Activated CD4-positive, alpha-beta T cell treated with anti-CD3 and anti-CD28 coated beads for 36 hours (primary cell): ENCODE measurements at places on chromosomes 11 and 22. TPM values are rescaled to one million over a fixed set of nuclear protein-coding genes. Genes with fewer than 3 reads are reported as not detected.

CDC42EP1 gene
- 0.87 TPM for total RNA-seq

LMO1 gene
- total RNA-seq, result not detected

CDON gene
- 3.2 TPM for total RNA-seq

UPK3A gene
- not detected for total RNA-seq

CBLIF gene
- total RNA-seq, result not detected

NAGA gene
- 19.7 TPM for total RNA-seq

KCNE3 gene
- total RNA-seq, result not detected

MMP8 gene
- total RNA-seq, result not detected

IGF2 gene
- 9.2 TPM for total RNA-seq

MIAT gene
- 19.7 TPM for total RNA-seq

DNA sequence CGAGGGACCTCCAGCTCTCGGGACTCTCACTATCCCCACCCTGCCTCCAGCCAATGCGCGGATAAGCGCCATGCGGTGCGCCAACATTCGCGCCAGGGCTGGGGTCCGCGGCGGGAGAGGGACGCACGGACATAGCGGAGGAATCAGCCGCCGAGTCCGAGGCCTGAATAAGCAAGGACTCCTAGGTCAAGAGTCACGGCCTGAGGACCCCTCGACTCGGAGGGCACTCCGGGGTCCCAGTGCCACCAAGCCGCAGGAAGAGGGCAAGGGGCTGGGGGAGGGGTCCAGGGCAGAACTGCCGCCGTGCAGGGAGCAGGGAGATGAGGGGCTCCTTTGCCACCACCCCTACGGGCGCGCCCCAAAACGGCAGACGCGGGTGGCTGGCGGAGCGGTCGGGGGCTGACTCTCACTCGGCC, 552 bp downstream of the DSCAML1 start:
- no peak for DNase-seq

GRCh38 chr22:31272522-31273446, 19.5 kb downstream of the PIK3IP1 start:
- peak; percentile 70 for DNase-seq

DNA sequence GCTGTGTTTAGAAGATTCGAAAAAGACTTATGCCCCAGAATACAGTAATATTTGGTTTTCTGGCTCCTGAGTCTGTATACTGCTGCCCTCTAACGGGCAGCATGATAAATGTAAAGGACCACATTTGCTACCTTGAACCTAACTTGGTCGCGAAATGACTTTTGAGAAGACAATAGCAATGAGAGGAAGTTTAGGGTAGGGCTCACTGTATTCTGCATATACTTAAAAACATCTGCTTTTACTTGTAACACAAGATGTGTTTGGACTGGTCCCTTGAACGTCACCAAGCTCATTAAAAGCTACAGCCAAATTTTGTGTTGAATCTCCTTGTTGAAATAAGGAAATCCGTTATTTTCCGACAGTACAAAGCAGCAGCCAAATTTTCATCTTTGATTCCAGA, 309.1 kb downstream of the SWAP70 start:
- DNase-seq, result peak; percentile 37

GRCh38 chr11:2991452-2992233, 486 bp downstream of the NAP1L4 start:
- DNase-seq, result no peak

GRCh38 chr22:39185601-39186012, 33.1 kb upstream of the CBX7 start:
- DNase-seq, result no peak

DNA sequence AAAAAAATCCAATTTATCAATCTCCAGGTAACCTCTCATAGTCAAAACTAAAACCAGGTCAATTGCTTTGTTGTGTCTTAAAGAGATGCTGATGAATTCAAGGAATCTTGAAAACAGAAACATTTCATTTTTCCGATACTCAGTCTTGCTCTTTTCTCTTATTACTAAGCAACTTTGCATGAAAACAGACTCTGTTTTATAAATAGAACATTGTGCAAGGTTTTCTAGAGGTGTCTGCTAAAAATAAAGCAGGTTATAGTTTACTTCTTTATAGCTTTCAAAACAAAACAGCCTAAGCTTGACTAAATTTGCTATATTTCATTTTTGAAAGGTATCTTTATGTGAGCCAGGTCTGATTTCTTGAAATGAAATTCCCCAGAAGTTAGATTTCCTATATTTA, 109.3 kb downstream of the ARL14EP start:
- DNase-seq, result no peak

- DNase-seq, result no peak
Measured at GRCh38 chr11:63854696-63855095, 15.8 kb downstream of the MARK2 start.

GRCh38 chr11:95230810-95231126, 234 bp downstream of the SESN3 start:
- no peak for DNase-seq

- no peak for DNase-seq
Measured at GRCh38 chr22:35656284-35656752, 8.1 kb downstream of the APOL6 start.

- peak; percentile 37 for DNase-seq
Measured at GRCh38 chr22:38454353-38455075, 485 bp downstream of the KCNJ4 start.

GRCh38 chr11:121588747-121589146, 136.0 kb upstream of the SORL1-AS1 start:
- no peak for DNase-seq

DNA sequence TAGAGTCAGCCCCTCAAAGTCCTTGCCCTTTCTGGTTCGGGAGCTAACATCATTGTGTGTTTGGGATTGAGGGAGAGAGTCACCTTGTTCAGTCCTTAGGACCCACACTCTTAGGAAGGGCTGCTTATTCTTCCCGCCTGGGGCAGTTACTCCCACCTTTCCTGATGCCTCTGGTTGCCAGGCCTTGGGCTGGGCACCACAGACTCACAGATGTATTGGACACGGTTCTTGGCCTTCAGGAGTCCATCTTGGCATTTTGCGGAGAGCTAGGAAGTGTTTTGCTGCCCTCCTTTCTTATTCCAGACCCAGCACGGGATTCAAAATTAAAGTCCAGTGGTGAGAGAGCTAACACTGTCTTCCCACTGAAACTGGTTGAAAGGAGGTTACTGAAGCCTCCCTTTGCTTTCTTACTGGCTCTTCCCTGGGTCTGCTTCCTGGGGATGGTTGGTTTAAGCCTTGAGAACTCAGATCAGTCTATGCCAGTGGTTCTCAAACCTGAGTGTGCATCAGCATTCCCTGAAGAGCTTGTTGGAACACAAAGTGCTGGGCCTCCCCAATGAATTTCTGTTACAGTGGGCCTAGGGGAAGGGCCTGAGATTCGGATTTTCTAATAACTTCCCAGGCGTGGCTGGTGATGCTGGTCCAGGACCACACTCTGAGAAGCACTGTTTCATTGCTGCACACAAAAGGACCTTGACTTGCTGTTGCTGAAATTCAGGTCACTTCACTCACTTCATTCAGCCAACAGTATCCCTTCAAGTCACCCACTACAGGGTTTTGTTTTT, 1.4 kb downstream of the OSBP2 start:
- DNase-seq, result no peak

DNA sequence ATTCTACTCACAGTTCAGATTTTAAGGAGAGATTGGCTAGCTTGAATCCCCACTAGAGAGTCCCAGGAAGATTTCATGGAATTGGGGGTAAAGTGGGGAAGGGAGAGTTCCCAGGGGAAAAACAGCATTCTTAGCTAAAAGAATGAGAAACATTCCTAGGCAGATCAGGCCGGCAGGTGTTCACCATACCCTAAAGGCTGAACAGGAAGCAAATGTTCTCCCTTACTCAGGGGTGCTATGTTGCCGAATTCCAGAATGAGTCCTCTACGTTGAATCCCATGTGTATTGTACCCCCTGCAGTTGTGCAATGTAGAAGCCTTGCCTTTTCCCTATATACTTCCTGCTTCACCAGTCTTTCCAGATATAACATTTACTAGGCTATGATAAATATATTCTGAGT, 135.2 kb upstream of the NCAM1 start:
- no peak for DNase-seq

GRCh38 chr22:27566602-27567001, 235.0 kb downstream of the MN1 start:
- DNase-seq, result no peak

DNA sequence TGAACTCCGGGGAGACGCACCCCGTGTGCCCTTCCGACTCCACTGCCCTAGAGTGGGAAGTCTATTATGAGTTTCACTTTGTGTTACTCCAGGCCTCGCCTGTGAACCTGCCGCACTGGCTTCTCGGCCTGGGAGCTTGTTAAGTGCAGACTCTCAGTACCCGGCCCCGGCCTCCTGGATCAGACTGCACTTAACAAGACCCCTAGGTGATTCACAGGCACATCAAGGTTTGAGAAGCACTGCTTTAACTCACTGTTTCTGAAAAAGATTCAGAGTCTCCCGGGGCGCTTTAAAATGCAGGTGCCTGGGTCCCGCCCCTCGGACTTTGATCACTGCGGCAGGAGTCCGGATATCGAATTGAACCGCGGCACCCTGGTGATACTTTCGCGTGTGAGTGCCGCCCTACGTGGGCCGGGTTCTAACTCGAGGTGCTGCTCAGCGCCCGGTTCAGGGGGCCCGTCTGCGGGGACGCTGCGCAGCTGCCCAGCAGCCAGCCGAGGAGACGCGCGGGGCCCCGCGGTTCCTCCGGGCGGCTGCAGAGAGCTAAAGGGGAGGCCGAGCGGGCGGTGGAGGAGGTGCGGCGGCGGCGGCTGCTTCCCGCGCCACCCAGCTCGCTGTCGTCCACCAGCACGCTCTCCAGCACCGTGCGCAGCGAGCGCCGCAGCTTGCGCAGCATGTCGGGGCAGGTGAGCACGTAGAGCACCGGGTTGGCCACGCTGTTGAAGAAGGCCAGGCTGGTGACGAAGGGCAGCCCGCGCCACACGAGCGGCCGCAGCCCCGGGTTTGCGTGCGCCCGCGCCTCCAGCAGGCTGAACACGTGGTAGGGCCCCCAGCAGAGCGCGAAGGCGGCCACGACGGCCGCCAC, 3.4 kb downstream of the PTGDR2 start:
- DNase-seq, result no peak

- no peak for DNase-seq
Measured at GRCh38 chr11:104934594-104934993, 33.8 kb downstream of the CASP4 start.

DNA sequence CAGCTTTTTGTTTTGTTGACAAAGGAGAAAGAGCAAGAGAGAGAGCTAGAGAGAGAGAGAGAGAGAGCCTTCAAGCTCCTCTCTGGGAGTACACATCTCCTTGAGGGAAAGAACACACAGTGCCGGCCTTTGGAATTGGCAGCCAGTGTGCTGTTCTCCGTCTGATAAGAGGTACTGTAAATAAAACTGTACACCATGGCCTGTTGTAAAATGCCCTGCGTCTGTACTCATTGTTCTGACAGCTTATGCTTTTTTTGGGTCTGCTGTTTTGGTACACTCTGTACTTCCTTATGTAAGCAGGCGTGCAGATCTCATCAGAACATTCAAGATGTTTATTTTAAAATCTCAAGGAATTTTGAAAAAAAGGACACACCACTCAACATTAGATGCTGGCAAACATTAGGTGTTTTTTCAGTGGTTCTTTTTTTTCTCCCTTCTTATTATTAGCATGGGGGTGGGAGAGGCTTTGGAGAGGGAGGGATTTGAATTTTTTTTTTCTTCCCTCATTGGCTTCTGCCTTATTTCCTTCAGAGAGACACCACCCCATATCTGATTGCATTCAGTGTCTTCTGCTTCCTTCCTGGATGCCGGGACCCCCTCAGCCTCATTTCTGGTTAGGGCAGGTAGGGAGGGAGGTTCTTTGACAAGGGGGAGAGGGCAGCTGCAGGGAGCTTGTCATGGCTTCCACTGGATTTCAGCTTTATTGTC, 116.8 kb upstream of the NNMT start:
- DNase-seq, result no peak

DNA sequence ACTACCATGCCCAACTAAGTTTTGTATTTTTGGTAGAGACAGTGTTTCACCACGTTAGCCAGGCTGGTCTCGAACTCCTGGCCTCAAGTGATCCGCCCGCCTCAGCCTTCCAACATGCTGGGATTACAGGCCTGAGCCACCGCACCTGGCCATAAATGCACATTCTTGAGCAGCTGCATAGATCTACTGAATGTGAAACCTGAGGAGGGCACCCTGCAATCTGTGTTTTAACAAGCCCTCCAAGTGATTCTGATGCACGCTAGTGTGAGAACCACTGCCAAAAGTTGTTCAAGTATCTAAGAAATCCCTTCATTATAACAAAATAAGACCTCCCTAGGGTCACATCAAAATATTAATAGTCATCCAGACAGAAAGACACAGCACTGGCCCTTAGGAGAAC, 89.3 kb downstream of the RDX start:
- no peak for DNase-seq

DNA sequence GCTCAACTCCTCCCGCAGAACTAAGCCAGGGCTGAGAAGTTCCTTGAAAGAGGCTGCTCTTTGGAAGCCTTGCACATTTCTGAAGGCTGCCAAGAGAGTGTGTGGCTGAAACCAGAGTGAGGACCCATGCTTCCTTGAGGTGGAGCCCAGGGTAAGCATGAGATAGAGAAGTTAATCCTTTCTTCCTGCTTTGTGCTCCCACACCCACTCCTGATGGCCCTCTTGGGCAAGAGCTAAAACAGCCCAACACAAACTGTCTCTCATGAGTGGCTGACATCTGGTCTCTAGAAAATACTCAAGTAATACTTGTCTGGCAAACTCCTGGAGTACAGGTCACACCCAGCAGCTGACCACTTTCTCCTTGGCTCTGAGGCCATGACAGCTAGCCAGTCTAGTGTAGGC, 523.7 kb downstream of the INSC start:
- no peak for DNase-seq

- no peak for DNase-seq
Measured at GRCh38 chr11:67066333-67066709, 9.7 kb downstream of the RHOD start.

- no peak for DNase-seq
Measured at GRCh38 chr11:34928960-34929680, 12.7 kb downstream of the PDHX start.

- DNase-seq, result no peak
Measured at GRCh38 chr11:30983776-30984441, 385.6 kb downstream of the DCDC1 start.

DNA sequence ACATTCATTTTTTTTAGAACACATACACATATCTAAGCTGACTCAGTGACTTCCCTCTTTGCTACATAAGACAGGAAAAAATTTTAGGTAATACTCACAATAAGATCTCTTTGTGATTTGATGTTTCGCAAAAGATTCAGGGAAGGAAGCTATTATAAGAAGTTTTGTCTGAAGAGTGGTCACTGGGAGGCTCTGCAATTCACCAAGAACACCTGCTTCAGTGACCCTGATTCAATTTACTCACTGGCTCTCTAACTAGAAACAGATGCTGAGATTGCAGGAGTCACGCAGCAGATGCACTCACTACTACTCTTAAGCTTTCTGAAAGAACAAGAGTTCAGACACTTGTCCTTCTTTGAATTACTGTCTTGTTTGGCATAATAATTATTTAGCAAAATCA, 193.6 kb upstream of the DDI1 start:
- DNase-seq, result no peak

DNA sequence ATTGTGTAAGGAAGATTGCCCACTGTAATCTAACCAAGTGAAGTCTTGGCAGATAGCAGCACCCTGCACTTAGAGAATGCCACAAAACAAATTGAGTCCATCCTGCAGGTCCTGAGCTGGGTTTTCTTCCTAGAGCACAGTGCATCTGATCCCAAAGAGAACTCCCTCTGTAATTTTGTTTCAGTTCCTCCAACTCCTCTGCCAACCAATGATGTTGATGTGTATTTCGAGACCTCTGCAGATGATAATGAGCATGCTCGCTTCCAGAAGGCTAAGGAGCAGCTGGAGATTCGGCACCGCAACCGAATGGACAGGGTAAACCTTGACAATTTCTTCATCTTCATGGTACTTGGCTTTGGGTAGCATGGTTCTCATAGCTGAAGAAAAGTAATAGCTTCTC, 33.1 kb upstream of the ST14 start:
- DNase-seq, result no peak

- DNase-seq, result peak; percentile 55
Measured at GRCh38 chr11:64316672-64317324, 561 bp downstream of the TRMT112 start.
